ENCODE measurements at places on chromosomes 5 and 9.

- DNase-seq: peak; percentile 94
Observed at GRCh38 chr9:87725900-87726709, at the start of gene CTSL. CTSL (plus strand) TSS chr9:87726119; CDS start chr9:87727604, 1,485 bp downstream.

DNA sequence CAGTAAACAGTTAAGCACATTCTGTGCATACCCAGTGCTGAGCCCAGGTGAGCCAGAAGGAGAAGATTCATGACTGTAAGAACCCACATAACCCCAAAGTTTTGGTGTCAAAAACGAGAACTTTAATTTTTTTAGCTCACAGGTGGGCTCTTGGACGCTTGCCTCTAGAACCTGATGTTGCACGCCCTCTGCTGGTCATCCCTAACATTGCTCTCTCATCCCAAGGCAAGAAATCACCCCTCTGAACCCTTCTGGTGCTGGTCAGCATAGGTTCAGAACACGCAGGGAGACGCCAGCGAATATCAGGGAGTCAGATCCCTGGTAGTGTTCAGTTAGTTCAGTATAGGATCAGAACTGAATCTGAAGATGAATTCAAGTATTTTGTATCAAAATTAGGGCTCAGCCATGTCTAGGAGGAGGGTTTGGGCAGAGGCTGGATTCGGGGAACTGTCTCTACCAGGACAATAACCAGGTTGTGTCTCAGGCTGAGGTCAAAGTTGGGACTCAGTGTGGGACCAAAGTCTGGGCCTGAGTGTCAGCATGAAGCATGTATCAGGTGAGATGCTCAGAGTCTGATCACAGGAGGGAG is 4.1 kb upstream of the DNAJB5 start:
- peak; percentile 24 for DNase-seq

- DNase-seq: no peak
Observed at GRCh38 chr9:115495052-115495635, 377.2 kb upstream of the TNC start.

DNA sequence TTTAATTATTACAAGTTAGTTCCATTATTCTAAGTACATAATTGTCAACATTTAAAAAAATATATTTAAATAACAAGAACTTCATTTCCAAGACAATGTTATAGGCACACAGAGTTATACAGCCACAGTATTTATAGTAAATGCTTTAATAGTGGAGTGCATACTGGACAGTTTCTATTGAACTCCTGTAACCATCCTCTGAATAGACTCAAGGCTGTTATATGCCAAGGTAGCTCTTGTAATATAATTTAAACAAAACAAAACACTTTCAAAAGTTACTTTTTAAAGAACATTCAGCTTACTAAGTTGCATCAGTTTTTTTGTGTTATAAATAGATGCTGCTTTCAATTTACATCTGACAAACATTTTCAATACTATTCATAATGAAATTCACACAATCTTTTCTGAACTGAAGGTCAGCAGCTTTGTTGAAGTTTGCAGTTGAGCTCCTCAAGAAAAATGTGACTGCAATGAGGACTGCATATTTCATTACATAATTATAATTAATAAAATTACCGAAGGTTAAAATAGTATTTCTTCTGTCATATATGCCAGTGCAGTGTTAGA is 549.9 kb upstream of the CYLC2 start:
- DNase-seq: no peak

DNA sequence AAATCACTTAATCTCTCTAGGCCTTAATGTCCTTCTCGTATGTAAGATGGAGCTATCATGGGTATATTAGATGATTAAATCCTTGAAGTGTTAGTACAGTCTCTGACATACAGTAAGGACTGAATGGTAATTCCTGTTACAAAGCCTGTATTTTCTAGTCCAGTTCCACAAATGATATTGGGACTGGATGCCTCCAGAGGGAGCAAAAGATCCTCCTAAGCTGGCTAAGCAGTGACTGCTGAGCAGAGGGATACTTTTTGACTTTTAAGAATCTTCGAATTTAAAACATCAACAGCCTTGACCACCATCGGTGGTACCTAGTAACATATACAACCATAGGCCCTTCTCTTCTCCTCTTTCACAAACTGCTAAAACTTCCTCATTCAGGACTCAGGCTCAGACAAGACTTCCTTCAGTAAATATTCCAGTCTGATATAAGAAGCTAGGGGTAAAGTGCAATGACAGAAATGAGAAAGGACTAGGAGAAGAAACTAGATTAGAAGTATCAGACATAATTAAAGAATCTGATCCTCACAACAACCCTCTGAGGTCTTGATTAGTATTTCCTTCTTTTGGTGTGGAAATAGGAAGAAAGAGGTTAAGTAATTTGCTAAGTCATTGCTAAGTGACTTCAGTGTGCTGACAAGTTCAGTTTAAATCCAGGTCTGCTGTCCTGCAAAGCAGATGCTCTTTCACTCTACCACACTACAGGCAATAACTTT is 13.9 kb downstream of the PTAR1 start:
- no peak for DNase-seq

GRCh38 chr5:152372875-152373274 is 32.2 kb downstream of the NMUR2 start:
- DNase-seq: no peak

GRCh38 chr5:52999344-52999949 is 10.3 kb downstream of the ITGA2 start:
- no peak for DNase-seq

DNA sequence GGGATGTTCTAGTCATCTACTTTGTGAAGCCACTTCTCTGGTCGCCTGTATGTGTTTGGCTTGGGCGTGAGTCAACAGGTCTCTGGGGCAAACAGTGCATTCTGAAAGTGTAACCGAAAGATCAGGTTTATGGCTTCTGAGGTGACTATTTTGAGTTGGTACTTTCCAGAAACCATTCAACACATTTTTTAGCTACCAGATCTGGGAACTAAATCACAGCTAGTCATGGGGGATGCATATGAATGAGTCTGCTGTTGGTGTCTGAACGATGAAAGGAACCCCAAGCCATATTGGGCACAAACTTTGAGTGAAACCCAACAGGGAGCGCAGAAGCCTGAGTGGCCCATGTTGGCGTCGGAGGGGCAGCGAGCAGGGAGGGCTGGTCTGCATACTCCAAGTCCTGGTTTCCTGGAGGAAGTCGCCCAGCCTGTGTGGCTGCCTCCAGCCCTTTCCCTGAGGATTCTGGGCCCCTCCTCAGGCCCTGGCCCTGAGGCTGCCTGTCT is 35.3 kb downstream of the UBE2QL1 start:
- DNase-seq: no peak

DNA sequence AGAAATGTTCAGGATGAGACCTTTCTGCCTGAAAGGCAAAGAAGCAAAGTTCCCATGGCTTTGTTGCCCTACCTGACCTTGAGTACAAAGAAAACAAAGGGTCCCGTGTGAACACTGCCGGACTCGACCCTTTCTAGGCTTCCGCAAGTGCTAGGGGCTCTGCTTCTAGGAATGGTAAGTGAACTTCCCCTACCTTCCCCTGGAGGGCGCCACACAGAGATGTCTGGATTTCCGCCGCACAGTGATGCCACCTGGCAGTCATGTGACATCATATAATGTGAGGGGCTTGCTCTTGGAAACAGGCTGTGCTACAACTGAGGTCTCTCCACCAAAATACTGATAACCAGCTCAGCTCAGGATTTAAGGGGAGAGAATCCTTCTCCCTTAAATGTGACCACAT is 56.6 kb downstream of the HSD17B3 start:
- no peak for DNase-seq

DNA sequence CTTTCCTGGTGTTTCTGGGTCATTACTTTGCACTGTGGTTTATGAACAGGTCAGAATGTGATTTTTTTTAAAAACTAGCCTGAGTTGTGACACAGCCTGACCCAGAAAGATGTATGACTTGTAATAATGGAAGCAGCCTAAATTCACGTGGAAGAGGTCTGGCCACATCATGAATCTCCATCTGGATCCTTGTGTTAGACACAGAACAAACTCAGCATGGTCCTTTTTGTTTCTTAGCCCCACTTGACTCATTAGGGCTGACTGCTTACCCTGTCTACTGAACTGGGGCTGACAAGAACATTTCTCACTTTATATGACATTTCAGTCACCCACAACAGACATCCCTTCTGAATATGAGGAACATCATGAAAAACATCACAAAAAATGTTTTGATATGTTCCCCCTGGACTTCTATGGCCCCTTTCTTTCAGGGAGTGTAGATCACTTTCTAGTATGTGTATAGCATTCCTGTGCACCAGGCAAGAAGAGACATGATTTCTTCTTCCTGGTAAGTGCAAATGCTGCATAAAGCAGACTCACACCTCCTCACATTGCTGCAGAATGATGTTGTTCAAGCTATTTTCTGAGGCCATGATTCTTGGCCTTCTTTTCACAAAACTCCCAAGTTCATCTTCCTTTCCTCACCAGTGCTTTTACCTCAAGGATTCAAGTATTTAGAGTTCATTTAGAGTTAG is 52.3 kb downstream of the ZNF622 start:
- no peak for DNase-seq

GRCh38 chr5:147170603-147171002 is 64.2 kb upstream of the STK32A start:
- DNase-seq: no peak

DNA sequence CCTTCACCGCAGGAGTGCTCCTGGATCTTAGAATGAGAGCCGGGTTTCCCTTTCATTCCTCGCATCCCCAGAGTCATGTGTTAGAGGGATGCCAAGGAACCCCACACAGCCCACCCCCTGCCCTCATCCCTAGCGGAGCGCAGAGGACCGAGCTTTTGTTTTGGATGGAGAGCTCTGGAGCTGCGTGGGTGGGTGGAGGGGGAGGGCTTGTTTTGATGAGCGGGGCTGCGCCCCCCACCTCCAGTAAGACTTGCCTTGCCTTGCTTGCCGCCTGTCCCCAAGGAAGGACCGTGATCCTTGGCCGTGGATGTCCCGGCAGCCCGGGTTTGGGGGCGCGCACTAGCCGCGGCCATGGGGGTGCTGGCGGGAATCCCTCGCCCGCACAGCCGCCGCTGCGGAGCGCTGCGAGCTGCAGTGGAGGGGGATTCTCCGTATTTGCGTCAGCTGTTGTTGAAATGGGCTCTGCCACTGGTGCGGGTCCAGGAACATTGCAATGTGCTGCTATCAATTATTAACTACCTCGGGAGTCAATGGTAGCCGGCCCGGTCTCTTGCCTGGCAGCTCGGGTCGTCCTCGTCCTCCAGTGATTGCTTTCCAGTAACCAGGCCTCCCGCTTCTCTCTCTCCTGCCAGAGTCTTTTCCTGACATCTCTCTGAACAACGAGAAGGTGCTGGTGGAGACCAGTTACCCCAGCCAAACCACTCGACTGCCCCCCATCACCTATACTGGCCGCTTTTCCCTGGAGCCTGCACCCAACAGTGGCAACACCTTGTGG is 1.0 kb downstream of the EGR1 start:
- DNase-seq: peak; percentile 96

GRCh38 chr9:92712767-92713166 is 42.8 kb upstream of the IPPK start:
- no peak for DNase-seq

GRCh38 chr5:119470851-119471451 is 18.7 kb downstream of the HSD17B4 start:
- no peak for DNase-seq

- DNase-seq: no peak
Observed at GRCh38 chr9:131429121-131430012, 35.5 kb downstream of the PRRC2B start.

DNA sequence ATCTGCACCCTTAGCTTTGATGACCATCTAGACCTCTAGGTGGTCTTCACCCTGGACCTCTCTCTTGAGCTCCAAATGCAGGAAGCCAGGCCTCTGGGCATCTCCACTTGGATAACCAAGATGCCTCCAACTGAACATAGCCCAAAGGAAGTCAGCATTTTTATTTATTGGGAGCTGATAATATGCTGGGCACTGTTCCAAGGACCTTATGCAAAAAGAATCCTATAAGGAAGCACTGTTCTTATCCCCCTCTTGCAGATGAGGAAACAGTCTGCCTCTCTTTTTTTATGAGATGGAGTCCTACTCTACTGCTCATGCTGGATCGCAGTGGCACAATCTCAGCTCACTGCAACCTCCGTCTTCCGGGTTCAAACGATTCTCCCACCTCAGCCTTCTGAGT is 219.9 kb downstream of the CDK5RAP2 start:
- no peak for DNase-seq

GRCh38 chr5:116614603-116614920 is 39.9 kb upstream of the SEMA6A start:
- no peak for DNase-seq

DNA sequence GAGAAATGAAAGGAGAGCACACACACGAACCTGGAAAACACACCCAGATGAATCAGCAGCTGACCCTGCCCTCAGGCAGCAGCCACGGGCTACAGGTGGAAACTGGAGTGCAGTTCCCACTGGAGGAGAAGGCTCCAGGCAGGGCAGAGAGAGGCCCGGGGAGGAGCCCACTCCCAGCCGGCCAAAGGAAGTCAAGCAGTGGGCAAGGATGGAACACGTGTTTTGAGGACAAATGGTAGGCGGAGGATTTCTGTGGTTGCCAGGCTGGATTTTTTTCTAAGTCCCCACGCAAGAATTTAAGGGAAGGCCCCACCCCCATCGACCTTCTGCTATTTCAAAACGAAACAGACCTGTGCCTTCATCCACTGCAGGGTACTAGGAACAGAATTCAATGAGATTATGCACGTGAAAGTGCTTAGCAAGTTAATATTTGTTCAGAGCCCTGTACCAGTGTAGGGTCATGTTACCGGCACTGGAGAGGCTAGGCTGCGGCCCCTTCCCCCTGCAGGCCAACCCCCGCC is 6.8 kb downstream of the EPB41L4B start:
- DNase-seq: no peak

GRCh38 chr9:127277770-127278169 is 13.2 kb downstream of the GARNL3 start:
- DNase-seq: no peak

GRCh38 chr5:56456002-56456401 is 222.9 kb upstream of the ANKRD55 start:
- no peak for DNase-seq

DNA sequence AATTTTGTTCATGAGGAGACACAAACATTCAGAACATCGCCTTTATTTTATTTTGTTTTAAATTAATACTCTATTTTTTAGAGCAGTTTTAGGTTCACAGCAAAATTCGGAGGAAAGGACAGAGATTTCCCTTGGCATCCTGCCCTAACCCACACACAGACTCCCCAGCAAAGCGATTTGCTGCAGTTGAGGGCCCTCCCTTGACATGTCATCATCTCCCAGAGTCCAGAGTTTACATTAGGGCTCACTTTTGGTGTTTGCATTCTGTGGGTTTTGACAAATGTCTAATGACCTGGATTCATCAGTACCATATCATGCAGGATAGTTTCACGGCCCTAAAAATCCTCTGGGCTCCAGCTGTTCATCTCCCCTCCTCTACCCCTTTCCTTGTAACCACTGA is 33.6 kb upstream of the COL5A1 start:
- no peak for DNase-seq

All from substantia nigra (tissue), 51 donors.